Activated naive CD8-positive, alpha-beta T cell treated with anti-CD3 and anti-CD28 coated beads, Interleukin-2, amount 50 U/mL, for 16 hours (primary cell): ENCODE measurements at places on chromosomes 12 and 14.

DNA sequence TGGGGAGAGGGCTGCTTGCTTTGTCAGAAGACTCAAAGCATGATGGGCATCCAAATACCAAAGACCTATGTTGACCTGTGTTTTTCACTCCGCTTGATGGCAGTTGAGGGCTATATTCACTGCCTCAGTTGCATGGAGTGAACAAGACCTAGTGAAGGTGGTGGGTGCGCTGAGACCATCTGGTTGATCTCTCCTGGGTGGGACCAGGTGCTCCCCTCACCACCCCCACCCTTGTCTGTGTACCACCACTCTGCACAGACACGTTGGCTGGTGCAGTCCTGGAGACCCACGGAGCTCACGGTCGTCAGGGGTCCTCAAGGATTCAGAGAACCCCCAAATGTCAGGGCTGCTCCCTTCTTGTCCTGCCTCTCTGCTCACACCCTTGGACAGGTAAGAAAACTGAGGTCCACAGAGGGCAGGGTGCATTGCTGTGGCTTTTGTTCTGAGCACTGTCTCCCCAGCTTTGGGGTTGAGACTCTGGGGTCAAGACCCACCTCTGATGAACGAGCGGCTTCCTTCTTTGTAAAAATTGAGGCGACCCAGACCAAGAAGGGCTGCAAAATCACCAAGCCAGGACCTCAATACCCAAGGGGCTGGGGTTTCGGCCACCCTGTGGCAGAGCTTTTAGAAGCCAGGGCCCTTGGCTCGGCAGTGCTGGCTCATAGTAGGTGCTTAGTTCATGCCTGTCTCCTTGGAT lies 166.3 kb upstream of the RTL1 start:
- DNase-seq: no peak

GRCh38 chr12:66258011-66258410 lies 44.3 kb upstream of the HELB start:
- DNase-seq: no peak

- no peak for DNase-seq
Measured at GRCh38 chr14:59356312-59356711, 108.9 kb downstream of the GPR135 start.

DNA sequence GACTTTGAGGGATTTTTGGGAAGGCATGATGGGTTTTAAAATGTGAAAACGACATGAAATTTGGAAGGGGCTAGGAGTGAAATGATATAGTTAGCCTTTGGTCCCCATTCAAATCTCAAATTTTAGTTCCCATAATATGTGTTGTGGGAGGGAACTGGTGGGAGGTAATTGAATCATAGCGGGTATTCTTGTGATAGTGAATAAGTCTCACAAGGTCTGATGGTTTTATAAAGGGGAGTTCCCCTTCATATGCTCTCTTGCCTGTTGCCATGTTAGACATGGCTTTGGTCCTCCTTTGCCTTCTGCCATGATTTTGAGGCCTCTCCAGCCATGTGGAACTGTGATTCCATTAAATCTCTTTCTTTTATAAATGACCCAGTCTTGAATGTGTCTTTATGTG lies 72.8 kb downstream of the SLC16A7 start:
- no peak for DNase-seq

DNA sequence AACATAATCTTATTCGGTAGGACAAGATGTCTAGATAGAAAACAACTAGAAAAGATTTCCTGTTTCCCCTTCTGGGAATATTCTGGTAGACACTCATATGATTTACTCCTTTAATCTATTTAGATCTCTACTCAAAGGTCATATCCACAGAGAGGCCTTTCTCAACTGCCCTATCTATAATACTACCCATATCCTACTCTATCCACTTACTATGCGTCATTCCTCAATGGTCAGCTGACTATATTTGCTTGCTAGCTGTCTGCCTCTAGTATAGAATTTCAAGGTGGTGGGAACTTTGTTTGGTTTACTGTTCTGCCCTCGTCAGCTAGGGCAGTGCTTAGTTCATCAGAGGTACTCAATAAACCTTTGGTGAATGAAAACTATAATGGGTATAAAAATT lies 157.8 kb upstream of the PKP2 start:
- DNase-seq: no peak

DNA sequence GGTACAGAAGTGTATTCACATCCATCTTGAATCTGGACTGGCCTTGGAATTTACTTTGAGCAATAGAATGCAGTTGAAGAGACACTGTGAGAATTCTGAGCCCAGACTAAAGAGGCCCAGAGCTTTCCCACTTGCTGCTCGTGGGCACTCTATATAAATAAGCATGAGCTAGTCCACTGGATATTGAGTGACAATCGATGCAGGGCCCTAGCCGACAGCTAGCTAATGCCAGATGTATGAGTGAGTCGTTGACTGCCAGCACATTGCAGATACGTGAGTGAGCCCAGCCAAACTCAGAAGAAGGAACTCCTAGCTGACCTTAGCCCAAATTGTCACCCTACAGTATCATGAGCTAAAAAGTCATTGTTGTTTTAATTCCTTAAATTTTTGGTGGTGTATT lies 24.9 kb downstream of the NAV3 start:
- no peak for DNase-seq
